ENCODE measurements at places on chromosomes 1 and 21. TPM values are rescaled to one million over a fixed set of nuclear protein-coding genes. Genes with fewer than 3 reads are reported as not detected.

- peak; percentile 89 for DNase-seq
Observed at GRCh38 chr1:109783436-109783835, 19.7 kb upstream of the EPS8L3 start.

DNA sequence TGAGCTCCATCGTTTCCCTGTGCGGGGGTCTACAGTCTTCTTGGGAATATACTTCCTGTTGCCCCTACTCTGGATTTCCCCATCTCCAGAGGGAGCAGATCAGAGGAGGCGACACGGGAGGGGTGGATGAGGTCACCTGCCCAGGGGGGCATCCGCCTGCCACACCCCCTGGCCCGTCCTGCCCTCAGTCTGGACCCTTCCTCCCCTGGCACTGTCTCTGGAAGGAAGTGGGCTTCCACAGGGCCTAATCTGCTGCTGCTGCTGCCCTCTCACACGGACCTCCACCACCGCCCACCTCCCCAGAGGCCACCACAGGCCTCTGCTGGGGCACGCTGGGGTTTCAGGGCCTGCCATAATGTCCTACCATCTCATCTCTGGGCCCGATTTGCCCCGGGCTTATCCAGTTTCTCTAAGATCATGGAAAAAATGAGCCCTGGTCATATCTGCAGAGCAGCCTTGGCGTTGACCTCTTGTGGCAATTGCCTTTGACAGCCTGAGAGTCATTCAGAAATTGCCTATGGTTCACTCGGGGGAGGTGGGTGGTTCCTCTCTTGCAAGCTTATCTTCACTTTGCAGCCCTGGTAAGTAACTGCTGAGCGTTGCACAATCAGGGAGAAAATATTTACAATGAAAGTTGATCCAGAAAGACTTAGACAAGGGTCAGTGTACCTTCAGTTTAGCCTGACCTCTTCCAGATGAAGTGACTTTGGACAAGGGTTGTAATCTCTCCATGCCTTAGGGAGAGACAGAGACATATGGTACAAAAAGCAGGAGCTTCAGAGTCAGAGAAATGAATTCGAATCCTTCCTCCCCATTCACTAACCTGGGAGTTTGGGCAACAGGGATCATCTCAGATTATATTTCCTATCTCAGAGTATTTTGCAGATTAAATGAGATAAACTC is 252.4 kb downstream of the TOMM20 start:
- DNase-seq, result peak; percentile 61

- no peak for DNase-seq
Observed at GRCh38 chr1:162974810-162975209, 94.4 kb upstream of the RGS4 start.

DNA sequence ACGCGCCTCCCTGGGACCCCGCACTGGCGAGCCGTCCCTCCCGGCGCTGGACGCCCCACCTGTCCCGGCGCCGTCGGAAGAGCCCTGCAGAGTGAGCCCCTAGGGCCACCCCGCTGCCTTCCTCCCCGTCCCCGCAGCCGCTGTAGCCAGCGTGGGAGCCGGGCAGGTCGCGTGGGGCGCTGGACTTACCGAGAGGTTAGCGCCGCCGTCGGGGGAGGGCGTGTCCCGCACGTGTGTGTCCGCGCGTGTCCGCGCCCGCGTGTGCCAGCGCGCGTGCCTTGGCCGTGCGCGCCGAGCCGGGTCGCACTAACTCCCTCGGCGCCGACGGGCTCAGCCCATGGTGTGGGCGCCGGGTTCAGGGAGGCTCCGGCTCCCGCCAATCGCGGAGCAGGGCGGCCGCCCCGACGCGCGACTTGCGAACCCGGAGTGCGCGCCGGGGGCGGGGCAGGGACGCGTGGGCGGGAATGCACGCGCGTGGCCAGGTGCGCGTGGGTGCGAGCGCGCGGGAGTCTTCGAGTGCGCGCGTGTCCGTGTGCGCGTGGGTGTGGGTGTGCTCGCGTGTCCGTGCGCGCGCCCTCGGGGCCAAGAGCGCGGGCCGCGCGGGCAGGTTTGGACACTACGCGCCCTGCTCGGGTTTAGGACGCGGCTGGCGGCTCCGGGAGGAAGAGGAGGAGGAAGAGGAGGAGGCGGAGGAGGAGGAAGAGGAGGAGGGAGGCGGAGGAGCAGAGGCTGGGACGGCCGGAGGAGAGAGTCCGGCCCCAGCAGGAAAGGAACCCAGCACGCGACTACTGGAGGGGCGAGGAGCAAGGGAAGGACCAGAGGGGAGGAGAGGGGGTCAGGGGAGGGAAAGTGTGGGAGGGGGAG is 145.2 kb upstream of the ETS2 start:
- DNase-seq, result no peak

- DNase-seq, result peak; percentile 97
Observed at GRCh38 chr21:45880097-45881068, 101.2 kb upstream of the COL6A1 start.

DNA sequence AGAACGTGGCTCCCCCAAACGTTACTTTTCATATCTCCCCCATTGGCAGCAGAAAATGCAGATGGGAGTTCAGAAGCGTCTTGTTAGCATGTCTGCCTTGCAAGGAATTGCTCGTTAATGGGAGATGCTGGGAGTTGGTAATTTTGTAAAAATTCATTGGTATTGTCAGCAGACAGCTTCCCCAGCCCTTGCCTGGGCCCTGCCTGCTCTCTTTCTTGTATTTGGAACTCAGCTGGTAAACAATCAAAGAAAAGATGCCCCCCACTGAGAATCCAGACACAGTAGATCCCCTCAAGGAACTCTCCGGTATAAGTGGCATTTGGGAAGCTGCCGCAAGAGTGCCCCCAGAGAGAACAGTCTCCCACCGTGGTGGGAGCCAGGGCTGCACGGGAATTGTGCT is 94.4 kb upstream of the IGSF21 start:
- DNase-seq, result no peak

GRCh38 chr1:201059871-201060555 is 36.5 kb upstream of the KIF21B start:
- peak; percentile 69 for DNase-seq

- DNase-seq, result peak; percentile 30
Observed at GRCh38 chr1:187763976-187764375, 935.2 kb downstream of the PLA2G4A start.

- DNase-seq, result peak; percentile 8
Observed at GRCh38 chr21:23955135-23955843, 1652.0 kb downstream of the MRPL39 start.

DNA sequence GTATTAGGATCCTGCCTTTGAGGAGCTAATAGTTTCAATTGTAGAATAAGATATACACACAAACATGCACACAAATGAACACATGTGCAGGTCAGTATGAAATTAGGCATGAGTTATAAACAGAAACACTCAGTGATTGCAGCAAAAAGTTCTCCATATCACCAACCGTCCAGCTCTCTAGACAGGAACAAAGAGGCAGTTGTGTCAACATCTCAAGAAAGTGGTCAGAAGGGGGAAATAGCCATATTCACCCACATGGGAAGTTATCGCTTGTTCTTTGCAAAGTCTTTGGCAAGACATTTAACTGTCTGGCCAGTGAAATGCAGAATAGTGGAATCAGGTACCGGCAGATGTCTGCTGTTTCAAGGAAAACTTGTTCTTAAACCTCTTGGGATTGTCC is 29.4 kb upstream of the PIGC start:
- DNase-seq, result no peak

DNA sequence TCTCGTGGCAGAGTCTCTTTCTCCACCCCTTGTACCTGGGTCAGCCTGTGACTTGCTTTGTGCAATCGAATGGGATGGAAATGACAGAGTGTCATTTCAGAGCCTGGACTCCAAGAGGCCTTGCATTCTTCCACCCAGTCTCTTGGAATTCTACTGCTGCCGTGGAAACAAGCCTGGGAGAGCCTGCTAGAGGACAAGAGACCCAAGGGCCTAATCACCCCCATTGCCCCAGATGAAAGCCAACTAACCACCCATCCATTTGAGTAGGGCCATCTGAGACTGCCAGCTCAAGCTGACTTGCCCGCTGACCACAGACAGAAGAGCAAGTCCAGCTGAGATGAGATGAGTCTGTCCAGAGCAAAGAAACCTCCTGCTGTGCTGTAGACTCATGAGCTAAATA is 201.6 kb downstream of the PTPRU start:
- no peak for DNase-seq

GRCh38 chr1:228457396-228458176 is 29.6 kb upstream of the RNF187 start:
- peak; percentile 99 for DNase-seq

DNA sequence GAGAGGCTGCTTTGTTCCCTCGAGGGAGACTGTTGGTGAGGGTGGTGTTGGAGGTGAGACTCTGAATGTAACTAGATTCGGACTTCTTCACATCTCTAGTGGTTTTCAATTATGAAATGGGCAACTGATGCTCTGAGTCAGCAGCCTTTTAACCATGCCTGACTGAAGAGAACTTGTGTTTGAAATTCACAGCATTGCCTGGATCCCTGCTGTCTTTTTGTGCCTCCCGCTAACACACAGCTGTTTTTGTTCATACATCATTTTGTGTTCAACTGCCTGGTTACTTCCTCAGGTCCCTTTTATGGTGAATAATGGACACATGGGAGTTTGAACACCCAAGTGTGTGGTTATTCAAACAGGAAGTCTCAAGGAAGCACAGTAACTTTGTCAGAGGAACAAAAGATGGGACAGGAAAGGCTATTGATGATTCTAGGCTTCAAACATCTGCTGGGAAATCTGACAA is 16.8 kb downstream of the LAMC1 start:
- DNase-seq, result no peak

Gene CLDN17
- not detected for total RNA-seq

Gene JAM2
- 0.88 TPM for total RNA-seq

Gene LCE1D
- not detected for total RNA-seq

Gene GPR25
- not detected for total RNA-seq

Gene GIPC2
- 0.36 TPM for total RNA-seq

Gene SEMA6C
- total RNA-seq, result 1.5 TPM

Gene HLX
- total RNA-seq, result 9.0 TPM

Data from osteoblast (primary cell).